M059J (cell line): ENCODE measurements at places on chromosomes 11 and 22.

- peak; percentile 43 for DNase-seq
Observed at GRCh38 chr11:17386331-17387084, 2.0 kb downstream of the KCNJ11 start.

GRCh38 chr22:38870312-38870741 is 1.7 kb downstream of the CBX6 start:
- DNase-seq: peak; percentile 79

- peak; percentile 9 for DNase-seq
Observed at GRCh38 chr11:6201481-6201880, 2.5 kb downstream of the OR52W1 start.

DNA sequence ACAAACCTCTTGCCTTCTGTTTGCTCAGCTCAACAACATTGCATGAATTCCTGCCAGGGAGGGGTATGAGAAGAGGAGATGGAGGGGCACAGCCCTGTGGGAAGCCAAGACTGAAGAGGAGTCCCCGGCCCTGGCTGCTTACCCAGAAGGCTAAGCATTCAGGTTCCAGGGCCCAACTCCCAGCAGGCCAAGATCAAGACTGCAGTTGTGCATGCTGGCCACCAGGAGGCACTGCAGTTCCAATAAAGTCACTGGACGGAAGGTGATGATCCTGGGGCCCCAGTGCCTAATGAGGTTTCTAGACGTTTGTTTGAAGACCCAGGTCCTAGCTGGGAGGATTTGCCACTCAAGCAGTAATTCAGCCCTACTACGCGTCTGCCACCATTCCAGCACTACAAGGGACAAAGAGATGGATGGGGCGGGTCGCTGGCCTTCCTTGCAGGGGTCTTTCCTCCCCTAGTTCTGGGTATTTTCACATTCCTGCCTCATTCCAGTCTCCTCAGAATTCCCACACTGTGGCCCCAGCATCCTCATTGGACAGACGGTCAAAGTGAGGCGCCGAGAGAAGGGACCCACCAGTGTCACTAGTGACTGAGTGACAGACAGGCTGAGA is 23.6 kb downstream of the ALX4 start:
- peak; percentile 57 for DNase-seq

GRCh38 chr22:37391702-37392101 is 35.6 kb downstream of the ELFN2 start:
- DNase-seq: no peak

GRCh38 chr11:133230431-133230830 is 301.9 kb downstream of the OPCML start:
- DNase-seq: no peak

DNA sequence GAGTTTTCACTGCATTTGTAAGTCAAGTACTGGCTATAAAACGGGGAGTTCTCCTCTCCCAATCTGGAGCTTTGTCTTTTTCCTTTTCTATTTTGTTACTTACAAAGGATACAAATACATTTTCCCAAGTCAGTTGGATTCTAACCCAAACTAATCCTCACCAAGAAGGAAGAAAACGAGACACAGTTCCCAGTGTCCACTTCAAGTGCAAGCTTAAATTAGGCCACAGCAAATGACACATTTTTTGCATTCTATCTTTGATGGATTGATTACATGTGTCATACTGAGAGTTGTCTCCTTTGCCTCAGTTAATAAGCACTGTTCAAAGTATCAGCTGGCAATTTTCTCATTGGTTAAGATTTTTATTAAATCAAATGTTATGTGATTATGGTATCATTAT is 296.7 kb upstream of the ANO5 start:
- no peak for DNase-seq
